ENCODE measurements at places on chromosomes 7 and 10. TPM values are rescaled to one million over a fixed set of nuclear protein-coding genes. Genes with fewer than 3 reads are reported as not detected.

SLC26A5 gene
- total RNA-seq = not detected

TACR2 gene
- not detected for total RNA-seq

AKR1B15 gene
- total RNA-seq = not detected

DNA sequence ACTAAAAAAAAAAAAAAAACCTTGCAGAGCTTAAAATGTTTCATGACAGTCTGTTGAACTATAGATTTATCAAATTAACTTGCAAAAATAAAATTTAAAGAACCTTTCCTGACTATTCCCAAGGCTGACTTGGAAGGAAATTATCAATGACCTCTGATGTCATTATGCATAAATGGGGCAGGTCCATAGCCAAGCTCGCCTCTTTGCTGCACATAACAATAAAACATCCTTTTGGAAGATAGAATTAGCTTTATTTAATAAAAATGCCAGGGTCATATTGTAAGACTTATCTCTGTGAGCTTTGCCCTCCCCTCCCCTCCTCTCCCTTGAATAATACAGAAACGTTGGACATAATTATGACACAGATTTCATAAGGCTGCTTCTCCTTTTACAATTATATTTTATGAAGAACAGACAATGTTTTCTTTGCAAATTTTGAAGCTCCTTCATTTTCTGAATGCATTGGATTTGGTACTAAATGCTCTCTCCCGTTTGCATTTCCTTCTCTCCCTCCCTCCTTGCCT is 444.8 kb downstream of the AUTS2 start:
- no peaks in the 10 kb centered on the region for H3K4me1 ChIP-seq
- no peak overlapping the region for H3K27ac ChIP-seq
- no peak for DNase-seq

DNA sequence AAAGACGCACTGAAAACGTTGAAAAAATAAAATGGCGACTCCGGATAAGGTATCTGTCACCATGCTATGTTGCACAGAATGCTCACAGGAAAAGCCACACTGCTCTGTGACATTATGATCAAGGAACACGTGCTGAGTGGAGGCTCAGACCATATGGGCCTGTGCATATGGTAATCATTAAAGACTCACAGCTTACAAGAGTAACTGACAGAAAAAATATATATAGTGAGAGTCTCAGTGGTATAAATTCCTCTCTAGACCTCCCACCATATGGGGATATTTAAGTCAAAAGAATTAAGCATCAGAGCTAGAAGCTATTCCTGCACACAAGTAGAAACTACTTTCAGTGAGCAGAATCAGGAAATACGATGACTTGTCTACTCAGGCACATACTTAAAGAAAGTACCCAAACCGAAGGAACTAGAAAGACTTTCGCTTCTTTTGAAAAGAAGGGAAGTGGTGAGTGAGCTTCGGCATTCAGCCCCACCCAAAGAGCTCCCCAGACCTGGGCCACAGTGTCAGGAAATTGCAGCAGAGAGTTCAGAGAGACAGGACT is 65.1 kb upstream of the MPP7 start:
- H3K27me3 ChIP-seq = no peaks in the 10 kb centered on the region
- peak overlapping the region; percentile 19 for H3K4me3 ChIP-seq
- peak; percentile 78 for DNase-seq
- peak overlapping the region; percentile 44 for H3K27ac ChIP-seq
- H3K36me3 ChIP-seq = no peaks in the 10 kb centered on the region

GRCh38 chr10:35194906-35195305 is 68.3 kb downstream of the CREM start:
- H3K27ac ChIP-seq = peak overlapping the region; percentile 94
- no peaks in the 10 kb centered on the region for H3K36me3 ChIP-seq
- H3K4me3 ChIP-seq = peak overlapping the region; percentile 62

- no peak overlapping the region for H3K27ac ChIP-seq
- DNase-seq = no peak
- H3K27me3 ChIP-seq = no peaks in the 10 kb centered on the region
- no peaks in the 10 kb centered on the region for H3K4me1 ChIP-seq
- H3K36me3 ChIP-seq = no peaks in the 10 kb centered on the region
Observed at GRCh38 chr7:126005064-126005463, 1075.4 kb upstream of the POT1 start.
